CD4-positive, alpha-beta T cell (primary cell): ENCODE measurements at places on chromosomes 6 and 20. TPM values are rescaled to one million over a fixed set of nuclear protein-coding genes. Genes with fewer than 3 reads are reported as not detected.
A peak's percentile ranks its signal among the peaks of the same experiment; 100 is the strongest.

- no peak overlapping the region for H3K27ac ChIP-seq
- DNase-seq: no peak
- peaks cover 94% of the 10 kb centered on the region for H3K36me3 ChIP-seq
- no peaks in the 10 kb centered on the region for H3K4me1 ChIP-seq
These were observed 155.1 kb downstream of the DTNBP1 start for GRCh38 chr6:15507746-15508145.

The CDSN gene
- total RNA-seq: not detected

DNA sequence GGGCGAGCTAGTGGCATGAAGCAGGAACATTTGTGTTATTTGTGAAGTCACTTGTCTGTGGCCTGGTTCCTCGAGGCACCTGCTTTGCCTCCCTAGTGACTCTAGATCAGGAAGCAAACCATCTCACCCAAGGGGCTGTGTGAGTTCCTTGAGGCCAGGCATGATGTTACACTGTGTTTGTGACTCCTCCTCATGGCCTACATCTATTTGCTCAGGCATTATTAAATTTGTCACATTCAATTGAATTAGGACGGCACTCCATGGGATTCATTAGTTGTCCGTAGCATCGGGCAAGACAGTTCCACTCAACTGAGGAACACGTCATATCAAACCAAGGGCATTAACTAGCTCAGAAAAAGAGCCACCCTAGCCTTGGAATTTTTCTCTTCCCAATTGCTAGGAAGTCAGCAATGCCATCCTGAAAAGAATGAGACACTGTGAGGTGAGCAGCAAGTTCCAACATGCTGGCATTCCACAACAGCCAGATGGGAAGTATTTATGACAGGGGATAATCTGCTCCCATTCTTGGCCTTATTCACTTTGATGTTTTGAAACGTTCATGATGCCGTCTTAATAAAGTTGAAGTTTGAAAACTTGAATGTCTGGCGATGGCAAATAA is 17.2 kb downstream of the TMEM200A start:
- no peak for DNase-seq
- H3K27ac ChIP-seq: no peak overlapping the region
- no peak overlapping the region for H3K4me3 ChIP-seq
- no peaks in the 10 kb centered on the region for H3K27me3 ChIP-seq
- H3K4me1 ChIP-seq: peaks cover 18% of the 10 kb centered on the region

DNA sequence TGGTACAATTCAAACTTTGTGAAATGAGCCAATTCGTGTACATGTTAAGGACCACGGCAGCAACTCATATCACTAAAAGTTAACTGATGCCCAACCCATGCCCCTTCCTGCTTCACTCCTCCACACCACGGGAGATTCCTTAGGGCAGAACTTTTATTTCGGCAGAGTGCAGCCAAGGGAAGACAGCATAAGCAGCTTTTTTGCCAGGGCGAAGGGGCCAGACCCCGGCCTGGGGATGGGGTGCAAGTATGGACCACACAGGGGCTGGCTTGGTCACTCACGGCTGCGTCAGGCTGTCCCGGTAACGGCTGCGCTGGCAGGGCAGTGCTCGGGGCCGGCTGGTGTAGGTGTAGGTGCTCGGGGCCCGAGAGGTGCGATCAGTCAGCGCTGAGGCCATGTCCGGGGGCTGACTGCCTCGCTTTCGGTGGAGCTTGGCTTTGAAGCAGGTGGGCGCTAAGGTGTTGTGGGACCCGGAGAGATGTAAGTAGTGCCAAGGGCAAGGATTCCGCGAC is 792 bp downstream of the RSPH3 start:
- no peak for DNase-seq
- no peaks in the 10 kb centered on the region for H3K36me3 ChIP-seq
- peak overlapping the region; percentile 50 for H3K27ac ChIP-seq
- H3K27me3 ChIP-seq: no peaks in the 10 kb centered on the region
- peak overlapping the region; percentile 94 for H3K4me3 ChIP-seq

The PTPRK gene
- 8.4 TPM for total RNA-seq

The LTB gene
- total RNA-seq: 239 TPM

The MYLK4 gene
- total RNA-seq: 1.6 TPM

- no peaks in the 10 kb centered on the region for H3K27me3 ChIP-seq
- no peaks in the 10 kb centered on the region for H3K36me3 ChIP-seq
- DNase-seq: no peak
- H3K4me3 ChIP-seq: no peak overlapping the region
- no peak overlapping the region for H3K27ac ChIP-seq
These were observed 2.1 kb upstream of the PTCHD4 start for GRCh38 chr6:48113130-48113529.

The GLO1 gene
- total RNA-seq: 26.2 TPM

- H3K27me3 ChIP-seq: peaks cover 58% of the 10 kb centered on the region
- no peak overlapping the region for H3K27ac ChIP-seq
- DNase-seq: no peak
These were observed 13.1 kb upstream of the LIN28B start for GRCh38 chr6:104943781-104944180.

The ADAT2 gene
- total RNA-seq: 14.6 TPM

- H3K36me3 ChIP-seq: peaks cover 51% of the 10 kb centered on the region
- no peak for DNase-seq
- no peak overlapping the region for H3K27ac ChIP-seq
- no peak overlapping the region for H3K4me3 ChIP-seq
These were observed 101.1 kb upstream of the EMILIN3 start for GRCh38 chr20:41467690-41468089.

DNA sequence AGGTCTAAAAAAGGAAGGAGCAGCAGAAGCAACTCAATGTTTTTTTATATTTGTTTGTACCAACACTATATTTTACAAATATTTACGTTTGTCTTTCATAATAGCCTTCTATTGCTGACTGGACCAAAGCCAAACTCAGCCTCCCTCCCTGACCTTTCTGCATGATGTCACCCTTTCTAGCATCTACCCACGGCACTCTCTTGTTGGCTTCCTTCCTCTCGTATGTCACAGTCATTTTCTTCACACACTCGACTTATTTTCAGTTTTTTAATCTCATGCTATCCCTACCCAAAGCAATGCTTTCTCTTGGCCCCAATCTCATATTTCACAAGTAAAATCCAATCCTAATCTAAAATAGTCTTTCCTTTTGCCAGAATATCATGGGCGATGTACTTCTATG is 16.3 kb upstream of the FAM8A1 start:
- peaks cover 4% of the 10 kb centered on the region for H3K27me3 ChIP-seq
- H3K27ac ChIP-seq: no peak overlapping the region
- H3K4me1 ChIP-seq: peaks cover 3% of the 10 kb centered on the region
- H3K4me3 ChIP-seq: no peak overlapping the region
- no peak for DNase-seq
- no peaks in the 10 kb centered on the region for H3K36me3 ChIP-seq
